ENCODE measurements at places on chromosomes 4 and X.
A peak's percentile ranks its signal among the peaks of the same experiment; 100 is the strongest.

- no peak for DNase-seq
These were observed 63.5 kb downstream of the PDK3 start for GRCh38 chrX:24528605-24529004.

DNA sequence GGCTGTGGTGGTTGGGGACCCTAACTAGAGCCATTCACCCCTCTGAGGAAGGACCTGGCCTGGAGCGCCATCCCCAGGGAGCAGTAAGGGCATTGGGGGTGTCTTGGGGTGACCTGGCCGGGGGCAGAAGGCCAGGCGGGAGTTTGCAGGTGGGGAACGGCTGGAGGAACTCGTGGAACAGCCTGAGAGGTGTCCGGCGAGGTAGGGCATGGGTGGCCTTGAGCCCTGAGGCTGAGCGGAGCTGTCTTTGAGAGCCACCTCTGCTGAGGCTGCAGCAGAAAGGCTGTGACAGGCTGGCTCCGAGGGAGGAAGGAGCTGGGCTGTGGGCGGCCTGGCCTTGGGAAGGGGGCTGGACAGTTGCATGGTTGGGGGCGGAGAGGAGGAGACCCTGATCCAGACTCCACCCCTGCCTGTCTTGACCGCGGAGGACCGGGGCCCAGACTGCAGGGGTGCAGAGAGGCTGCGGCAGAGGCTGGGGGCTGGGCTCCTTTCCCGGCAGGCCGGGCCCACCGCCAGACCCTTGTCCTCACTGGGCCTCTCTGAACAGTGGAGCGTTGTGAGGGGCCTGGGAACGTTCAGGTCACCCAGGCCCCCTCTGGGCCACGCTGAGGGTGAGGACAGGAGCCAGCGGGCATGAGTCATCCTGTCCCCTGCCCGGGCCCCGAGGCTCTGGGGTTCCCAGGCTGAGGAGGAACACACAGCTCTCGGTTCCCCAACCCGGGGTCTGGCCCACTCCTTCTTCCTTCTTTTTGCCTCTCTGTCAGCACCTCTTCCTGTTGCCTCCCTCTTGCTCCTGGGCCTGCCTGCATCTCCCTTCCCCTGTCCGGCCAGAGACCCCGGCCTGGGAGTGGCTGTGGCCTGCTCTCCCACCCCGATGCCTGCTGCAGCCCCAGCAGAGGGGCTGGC is 8.1 kb downstream of the SH3BP2 start:
- DNase-seq = peak; percentile 66

GRCh38 chr4:165461159-165461821 is 82.5 kb downstream of the CPE start:
- no peak for DNase-seq

GRCh38 chr4:188550296-188550695 is 411.1 kb downstream of the TRIML1 start:
- no peak for DNase-seq

- DNase-seq = no peak
These were observed 2.9 kb downstream of the GAK start for GRCh38 chr4:929096-929765.

GRCh38 chr4:116752027-116752426 is 333.3 kb downstream of the TRAM1L1 start:
- no peak for DNase-seq

GRCh38 chrX:38754102-38754790 is 47.0 kb upstream of the MID1IP1 start:
- peak; percentile 50 for DNase-seq

DNA sequence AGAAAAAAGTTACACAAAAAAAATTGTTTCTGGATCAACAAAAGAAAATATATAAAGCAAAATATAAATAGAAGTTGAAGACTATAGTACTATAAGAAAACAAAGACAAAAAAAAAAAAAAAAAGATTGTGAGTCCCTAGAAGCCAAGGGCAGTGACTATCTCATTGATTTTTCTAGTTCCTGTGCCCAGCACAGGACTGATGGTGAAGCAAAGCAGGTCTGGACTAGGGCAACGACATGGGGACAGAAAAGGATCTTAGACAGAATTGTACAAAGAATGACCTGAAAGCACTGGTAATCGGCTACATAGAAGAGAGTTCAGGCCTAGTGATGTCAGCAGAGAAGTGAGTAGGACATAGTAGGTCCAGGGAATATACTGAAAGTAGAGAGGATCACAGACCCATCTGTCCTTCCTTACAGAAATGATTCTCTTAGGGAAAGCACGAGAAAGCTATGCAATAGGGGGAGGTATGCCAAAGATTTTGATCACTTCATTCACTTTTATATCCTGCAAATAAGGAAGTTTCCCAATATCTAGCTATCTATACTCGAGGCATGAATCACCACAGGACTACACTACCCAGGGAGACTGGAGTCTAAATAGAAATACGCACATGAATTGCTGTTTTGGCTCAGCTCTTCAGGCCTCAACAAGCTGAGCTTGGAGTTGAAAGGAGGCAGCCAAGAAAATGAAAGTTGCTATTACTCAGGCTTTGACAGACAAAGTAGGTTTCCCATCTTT is 230.9 kb upstream of the GPC4 start:
- DNase-seq = no peak

DNA sequence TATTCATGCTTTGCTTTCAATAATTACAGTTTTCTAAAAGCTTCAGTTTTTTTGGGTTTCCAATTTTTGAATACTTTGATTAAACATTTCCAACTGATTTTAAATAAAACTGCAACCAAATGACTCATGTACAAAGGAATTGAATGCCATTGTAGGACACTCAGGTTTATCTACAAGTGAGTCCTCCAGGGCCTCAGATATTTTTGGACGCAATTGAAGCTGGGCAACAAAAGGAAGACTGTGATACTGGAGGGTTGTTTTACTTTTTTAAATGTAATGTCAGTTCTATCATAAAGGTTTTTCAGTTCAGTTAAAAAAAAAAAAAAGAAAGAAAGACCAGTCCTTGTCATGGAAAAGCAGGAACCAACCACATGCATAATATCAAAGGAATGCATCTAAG is 64.2 kb downstream of the MAGEA10 start:
- no peak for DNase-seq

DNA sequence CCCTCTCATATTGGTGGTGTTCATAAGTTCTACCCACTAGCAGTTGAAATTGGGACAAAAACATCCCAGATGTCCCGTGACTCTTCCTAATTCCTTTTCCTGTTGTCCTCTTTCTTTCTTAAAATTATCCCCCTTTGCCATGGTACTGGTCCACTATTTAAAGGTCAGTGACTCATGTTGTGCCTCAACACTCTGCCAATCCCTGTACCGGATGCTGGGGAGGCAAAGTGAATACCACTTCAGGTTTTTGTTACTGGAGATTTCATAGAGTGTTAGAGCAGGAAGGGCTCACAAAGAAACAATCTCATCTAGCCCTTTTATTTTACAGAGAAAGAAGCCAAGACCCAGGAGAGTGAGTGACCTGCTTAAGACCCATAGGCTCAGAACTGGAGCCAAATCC is 24.6 kb downstream of the SEPTIN11 start:
- no peak for DNase-seq

GRCh38 chr4:152590179-152591031 is 54.5 kb upstream of the FBXW7 start:
- DNase-seq = no peak

DNA sequence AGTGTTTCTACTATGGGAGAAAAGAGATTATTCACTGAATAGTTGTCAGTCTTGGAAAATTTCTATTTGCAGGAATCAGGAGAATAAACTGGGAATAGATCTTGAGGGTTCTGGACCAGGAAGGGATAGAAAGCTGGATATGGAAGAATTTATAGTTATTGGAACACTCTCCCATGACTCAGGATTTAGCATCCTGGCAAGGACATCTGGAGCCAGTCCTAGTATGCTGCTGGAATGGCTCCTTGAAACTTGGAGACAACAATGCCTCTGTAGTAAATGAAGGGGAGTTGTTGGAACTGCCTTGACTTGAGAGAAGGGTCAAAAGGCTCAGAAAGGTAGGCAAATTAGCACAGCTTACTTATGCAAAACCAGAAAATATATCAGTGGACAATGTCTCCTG is 23.5 kb upstream of the THOC2 start:
- no peak for DNase-seq

DNA sequence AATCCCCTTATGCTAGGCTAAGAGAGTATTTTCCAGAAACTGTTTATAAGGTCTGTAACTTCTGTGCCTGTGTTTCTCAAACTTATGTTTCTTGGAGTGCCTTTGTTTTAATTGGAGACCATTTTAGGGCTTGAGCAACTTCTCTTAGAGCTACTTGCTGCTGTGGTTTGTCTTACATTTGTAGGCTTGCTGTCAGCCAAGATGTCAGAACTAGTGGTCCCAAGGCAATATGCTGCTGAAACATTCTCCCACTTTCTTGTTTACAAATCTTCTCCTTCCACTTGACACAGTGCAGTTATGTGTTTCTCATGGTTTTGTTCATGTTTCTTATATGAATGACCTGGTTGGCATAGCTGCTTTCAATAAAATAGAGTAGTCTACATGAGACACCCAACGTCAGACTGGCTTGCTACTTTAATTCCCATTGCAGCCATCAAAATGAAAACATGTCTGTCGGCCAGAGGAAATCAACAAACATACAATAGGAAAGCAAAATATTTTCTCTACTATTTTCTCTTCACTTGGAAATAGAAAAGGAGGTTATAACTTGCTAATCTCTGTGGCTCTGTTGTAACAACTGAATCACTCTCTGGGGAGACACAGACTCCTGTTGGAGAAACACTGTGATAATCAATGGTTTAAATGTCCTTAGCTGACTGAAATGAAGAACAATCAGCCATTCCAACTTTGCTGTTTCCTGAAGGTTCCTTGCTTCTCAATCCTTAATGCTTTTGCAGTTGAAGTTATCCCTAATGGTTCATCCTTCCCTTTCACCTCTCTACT is 426.4 kb downstream of the PDGFC start:
- DNase-seq = no peak

GRCh38 chrX:15438332-15438731 is 54.1 kb upstream of the VEGFD start:
- DNase-seq = no peak

DNA sequence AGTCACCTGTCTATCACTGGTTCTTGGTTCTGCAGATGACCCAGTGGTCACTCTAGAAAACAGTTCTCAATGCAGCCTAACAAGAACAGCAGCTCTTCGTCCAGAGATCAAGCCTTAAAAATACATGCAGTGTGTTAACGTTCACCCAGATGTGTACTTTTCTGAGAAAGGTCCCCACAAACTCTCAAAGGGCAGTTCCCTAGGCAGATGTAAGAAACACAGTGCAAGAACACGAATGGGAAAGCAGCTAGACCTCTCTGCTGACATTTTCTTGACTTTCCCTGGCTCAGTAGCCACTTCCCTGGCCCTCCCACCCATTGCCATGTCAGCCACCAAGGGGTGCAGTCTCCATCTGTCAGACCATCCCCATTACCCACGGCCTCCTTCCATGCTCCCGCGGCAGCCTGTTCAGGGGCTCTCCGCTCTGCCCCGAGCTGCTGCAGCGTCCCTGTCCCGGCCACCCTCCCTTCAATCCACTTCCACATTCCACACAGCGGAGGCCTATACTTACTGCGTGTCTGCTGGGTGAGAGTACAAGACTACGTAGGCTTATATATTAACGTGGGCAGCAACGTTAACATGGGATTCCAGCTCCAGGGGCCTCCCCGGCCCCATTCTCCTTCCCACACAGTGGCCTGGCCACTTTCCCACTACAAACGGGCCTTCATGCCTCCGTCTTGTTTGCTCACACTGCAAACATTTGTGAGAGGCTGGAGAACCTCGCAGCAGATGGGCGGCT is 34.3 kb downstream of the IRF2 start:
- DNase-seq = peak; percentile 37
